ENCODE measurements at places on chromosomes 4 and X.

DNA sequence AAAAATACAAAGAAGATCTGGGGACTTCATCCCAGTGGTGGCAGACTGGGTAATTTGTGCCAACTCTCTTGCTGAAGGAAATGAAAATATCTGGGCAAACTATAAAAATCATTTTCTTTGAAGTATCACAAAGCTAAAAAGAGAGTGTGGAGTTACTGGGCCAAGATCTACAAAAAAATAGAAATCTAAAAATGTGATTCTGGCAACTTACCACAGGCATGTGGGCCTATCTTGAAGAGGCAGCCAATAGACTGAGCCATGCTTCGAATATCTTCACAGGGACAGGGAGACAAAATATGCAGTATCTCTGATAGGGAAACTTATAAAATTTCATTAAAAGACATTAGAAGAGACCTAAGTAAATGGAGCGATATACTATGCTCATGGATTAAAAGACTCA is 168.8 kb downstream of the RCHY1 start:
- DNase-seq = peak; percentile 7

DNA sequence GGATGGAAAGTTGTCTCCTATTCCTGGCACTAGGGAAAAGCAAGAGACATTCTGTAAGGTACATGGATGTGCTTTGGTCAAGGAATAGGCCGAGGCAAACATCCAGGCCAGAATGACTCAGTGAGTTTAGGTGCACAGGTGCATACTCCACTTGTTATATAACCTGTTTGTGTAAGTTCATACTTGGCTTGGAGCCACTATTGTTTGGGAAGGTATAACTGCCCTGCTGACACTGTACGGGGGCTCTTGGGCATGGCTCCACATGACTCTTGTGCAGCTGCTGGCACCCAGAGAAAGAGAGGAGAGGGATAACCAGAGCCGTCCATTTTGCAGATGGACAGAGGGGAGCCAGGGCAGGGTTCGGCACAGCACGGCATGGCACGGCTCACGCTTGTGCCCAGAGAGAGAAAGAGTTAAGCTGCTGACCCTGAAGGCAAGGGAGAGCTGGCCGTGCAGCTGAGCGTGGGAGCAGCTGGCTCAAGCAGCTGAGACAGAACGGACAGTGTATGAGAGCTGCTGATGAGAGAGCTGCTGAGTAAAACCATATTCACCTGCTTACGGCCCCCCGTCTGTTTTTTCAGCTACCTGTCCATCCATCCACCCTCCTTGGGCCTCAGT is 98.0 kb downstream of the SLC2A9 start:
- DNase-seq = no peak

GRCh38 chr4:79445371-79445781 is 37.3 kb upstream of the GK2 start:
- no peak for DNase-seq

GRCh38 chr4:150283689-150284088 is 205.4 kb downstream of the DCLK2 start:
- DNase-seq = peak; percentile 83

Data from foreskin fibroblast (primary cell).